ENCODE measurements at places on chromosomes 12 and 14.

DNA sequence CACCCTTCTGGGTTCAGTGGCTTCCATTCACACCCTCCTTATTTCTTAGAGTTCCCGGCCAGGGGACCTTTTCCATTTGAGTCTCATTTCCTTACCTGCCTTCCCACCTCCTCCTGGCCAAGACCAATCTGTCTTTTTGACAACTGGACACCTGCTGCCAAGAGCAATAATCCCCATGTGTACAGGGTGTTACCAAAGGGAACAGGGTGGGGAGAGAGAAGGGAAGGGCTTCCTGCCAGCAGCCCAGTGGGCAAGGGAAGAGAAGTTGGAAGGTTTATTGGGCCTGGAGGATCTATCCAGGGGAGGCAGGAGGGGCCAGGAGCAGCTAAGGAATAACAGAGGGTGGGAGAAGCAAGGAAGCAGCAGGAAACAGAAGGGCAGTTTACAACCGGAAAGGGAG, 346.2 kb downstream of the C12orf75 start:
- DNase-seq: no peak

GRCh38 chr14:56112781-56113180, 5.4 kb upstream of the PELI2 start:
- no peak for DNase-seq

GRCh38 chr12:98606359-98606988, 13.0 kb downstream of the SLC25A3 start:
- no peak for DNase-seq

- no peak for DNase-seq
Measured at GRCh38 chr12:2390133-2390532, 337.3 kb downstream of the CACNA1C start.

- no peak for DNase-seq
Measured at GRCh38 chr14:66101662-66102061, 384.5 kb upstream of the CCDC196 start.

DNA sequence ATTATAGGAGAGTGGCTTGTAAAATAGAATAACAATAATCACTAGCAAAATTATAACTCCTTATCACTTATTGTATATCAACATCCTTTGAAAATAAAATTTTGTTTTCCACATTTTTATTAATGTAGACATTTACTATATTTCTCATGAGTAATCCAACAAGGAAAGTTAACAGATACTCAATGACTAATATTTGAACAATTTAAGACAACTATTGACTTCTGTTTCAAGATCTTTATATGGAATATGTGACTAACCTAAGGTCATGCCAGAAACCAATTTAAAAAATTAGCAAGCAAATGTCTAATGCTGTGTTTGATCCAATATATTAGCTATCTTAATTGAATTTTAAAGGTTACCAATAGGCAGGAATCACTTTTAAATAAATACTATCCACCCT, 638.5 kb upstream of the FLRT2 start:
- no peak for DNase-seq

DNA sequence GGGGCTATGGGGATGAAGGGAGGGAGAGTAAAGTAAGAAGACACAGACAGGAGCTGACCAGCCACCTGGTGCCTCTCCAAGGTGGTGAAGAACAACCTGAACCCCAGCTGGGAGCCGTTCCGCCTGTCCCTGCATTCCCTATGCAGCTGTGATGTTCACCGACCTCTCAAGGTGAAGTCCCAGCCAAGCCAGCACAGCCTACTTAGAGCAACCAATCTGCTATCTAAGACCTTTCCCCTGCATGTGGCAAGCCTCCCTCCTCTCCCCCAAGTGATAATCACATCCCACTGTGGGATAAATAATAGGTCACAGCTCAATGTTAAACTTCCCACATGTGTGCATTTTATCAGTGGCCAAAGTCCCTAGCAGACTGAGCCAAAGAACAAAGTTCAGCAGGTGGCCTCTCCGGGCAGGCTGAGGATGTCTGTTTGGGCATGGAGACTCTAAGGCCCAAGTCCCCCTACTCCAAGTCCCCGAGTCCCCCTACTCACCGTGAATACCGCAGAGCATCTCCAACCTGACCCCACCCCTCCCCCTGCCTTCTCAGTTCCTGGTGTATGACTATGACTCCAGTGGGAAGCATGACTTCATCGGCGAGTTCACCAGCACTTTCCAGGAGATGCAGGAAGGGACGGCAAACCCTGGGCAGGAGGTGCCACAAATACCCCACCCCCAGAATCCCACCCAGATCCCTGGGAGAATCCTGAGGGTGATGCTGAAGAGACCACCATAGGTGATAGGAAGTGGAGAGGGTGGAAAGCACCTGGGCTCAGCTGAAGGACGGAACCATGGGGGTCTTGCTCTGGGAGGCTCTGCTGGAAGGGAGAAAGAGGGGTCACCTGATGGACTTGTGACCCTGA, 3.5 kb downstream of the CPNE6 start:
- DNase-seq: no peak

- no peak for DNase-seq
Measured at GRCh38 chr14:103739793-103740501, 24.3 kb downstream of the ZFYVE21 start.

- no peak for DNase-seq
Measured at GRCh38 chr12:44581642-44582242, 294.4 kb downstream of the NELL2 start.

DNA sequence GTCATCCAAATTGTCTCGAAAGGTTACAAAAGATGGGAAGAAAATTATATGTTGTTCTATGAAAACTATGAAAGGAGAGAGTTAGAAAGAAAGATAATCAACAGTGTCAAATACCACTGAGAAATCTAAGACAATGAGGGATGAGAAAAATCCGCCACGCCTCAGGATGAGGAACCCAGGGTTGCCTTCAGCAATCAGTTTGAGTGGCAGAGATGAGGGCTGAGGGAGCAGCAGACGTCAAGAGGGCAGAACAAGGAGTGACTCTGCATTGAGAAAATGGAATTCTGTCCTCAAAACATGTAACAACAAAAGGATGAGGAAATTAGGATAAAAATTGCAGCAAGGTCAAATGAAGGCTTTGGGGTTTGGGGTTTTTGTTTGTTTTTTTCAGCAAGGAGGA, 18.3 kb upstream of the OXA1L start:
- DNase-seq: no peak

DNA sequence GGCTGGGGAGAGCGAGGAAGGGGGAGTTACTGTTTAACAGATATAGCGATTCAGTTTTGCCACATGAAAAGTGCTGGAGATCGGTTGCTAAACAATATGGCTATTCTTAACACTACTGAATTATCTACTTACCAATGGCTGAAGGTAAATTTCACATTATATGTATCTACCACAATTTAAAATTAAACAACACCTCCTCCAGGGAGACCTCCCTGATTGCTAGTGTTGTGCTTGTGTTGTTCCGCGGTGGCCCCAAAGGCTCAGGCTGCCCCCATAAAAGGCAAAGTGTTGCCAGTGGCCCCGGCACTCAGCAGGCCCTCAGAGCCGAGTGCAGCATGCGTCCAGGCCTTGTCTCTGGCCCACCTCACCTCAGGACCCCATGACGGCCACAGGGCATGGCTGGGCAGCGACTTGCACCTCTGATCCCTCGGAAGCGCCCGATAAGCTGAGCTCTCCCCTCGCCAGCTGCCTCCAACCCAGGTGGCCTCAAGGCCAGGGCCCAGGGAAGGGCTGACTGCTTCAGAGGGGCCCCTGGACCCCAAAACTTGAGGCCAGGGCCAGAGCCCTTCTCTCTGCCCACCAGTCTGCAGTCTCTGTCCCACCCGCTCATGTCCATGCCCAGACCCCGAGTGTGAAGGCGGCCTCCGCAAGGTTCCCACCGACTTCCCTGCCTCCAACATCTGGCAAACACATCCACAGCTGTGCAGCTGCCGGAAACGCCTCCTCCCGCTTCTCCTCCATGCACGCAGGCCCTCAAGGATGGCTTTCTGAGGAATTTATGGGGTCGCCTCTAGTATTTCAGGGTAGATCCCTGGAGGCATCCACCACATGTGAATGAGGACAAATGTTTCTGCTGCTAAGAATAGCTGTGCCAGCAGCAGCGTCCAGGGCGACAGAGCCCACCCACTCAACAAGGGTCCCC, 60.0 kb downstream of the NCOR2 start:
- DNase-seq: no peak

- no peak for DNase-seq
Measured at GRCh38 chr12:78038541-78038940, 207.8 kb downstream of the NAV3 start.

DNA sequence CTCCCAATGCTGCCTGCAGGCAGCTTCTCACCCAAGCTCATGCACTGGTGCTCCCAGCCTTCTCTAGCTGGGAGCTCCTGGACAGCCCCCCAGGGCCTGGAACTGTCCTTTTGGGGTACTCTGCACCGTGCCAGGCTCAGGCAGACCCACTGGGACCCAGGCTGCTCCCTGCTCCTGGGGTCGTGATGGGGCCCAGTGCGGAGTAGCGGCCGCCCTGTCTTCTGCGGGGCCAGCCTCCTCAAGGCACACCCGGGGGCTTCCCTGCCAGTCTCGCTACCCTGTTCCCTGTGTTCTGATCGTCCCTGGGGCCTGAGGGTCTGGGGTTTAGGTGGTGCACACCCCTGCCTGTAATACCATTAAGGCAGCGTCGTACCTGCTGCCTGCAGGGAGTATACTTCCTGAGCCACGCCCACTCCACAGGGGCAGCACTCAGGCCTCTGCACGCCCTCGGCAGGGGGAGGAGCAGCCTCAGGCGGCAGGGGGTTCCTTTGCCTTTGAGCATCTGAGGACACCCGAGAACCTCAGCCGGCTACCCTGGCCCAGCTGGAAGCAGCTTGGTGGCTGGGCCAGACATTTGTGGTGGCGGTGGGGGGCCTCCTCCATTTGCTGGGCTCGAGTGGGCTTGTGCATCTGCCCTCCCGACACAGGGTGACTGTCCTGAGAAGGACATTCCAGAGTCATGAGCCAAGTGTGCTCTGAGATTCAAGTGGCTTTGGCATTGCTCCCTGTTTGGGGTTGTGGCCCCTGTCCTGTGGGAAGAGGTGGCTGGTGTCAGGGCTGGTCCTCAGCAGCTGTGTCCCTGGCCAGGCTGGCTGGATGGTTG, 9.2 kb upstream of the CRIP2 start:
- DNase-seq: no peak

All from NCI-H1436 (cell line).